ENCODE measurements at places on chromosomes 6 and 20.

DNA sequence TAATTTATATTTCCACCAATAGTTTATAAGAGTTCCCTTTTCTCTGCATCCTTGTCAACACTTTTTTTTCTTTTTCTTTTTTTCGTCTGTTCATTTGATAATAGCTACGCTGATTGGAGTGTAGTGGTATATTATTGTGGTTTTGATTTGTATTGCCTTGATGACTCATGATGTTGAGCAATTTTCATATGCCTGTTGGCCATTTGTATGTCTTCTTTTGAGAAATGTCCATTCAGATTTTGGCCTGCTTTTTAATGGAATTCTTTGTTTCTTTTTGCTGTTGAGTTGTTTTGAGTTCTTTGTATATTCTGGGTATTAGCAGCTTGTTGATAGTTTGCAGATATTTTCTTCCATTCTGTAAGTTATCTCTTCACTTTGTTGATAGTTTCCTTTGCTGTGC is 773.4 kb downstream of the KIF16B start:
- no peak for DNase-seq

DNA sequence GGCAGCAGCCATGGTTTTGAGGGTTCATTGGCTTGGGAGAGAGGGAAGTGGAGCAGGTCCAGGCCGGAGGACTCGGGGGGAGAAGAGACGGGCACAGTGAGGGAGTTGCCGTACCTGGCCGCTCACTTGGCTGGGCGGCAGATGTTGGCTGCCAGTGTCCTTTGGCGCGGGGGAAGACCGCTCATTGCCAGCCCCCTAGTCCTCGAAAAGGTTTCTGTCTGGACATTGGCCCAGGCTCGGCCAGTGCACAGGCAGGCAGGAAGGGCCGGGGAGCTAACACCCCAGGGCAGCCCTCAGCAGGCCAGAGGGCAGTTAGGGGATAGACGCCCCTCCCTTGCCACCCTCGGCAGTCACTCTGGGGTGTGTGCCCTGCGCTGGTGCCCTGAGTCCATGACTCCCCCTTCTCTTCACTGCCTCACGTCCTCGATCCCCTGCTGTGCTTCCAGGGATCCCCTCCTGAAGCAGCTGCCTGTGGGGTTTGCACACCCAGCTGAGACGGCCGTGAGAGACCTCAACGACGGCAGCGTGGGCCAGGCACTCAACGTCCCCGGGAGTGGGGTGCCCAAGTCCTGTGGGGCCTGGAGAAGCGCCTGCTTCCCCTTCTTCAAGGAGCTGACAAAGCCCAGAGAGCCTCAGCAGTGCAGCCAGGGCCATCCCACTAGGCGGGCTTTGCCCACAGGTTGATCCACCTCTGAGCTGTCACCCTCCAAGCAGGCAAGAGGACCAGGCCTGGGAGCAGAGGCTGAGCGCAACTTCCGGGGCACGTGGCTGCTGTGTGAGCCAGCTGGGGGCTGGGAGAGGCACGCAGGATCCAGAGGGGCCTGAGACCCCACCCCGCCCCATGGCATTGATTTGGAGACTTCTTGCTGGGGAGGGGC is 20.4 kb downstream of the RBM38 start:
- DNase-seq, result no peak

DNA sequence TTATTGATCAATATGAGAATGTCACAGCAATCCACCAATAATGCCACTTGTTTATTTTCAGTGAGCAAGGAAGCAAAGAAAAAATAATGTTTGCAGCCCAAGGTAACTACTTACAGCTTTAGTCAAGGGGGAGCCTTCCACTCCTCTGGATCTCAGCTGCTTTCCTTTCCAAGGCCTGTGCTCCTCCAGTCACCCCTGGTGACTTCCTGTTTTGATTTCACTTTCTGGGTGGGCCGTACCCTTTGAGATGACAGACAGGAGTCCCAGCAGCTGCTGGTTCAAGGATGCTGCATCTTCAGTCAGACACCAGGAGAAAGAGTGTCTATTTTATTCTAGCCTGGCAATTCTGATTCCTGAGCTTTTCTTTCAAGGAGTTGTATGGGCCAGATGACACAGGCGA is 5.6 kb upstream of the VNN2 start:
- DNase-seq, result no peak

- DNase-seq, result no peak
These were observed 52.3 kb downstream of the SLC22A3 start for GRCh38 chr6:160400446-160400845.

DNA sequence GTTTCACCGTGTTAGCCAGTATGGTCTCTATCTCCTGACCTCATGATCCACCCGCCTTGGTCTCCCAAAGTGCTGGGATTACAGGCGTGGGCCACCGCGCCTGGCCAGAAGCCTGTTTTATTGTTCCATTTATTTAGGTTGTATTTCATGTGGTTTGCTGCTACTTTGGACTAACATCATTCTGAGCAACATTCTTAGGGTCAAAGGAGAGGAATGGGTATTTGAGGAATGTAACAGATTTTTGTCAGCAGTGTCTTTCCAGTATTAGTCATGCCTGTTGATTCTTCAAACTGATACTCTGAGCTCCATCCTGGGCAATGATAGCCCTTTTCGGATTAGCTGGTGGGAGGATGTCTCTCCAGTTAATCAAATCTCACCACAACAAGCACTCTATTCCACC is 213.0 kb upstream of the CITED2 start:
- no peak for DNase-seq

- DNase-seq, result no peak
These were observed 1.5 kb upstream of the COL9A3 start for GRCh38 chr20:62815066-62815991.

- no peak for DNase-seq
These were observed 18.2 kb downstream of the NOL7 start for GRCh38 chr6:13633343-13633742.

GRCh38 chr20:61953037-61954021 is 112.4 kb downstream of the TAF4 start:
- DNase-seq, result no peak

- no peak for DNase-seq
These were observed 750.0 kb downstream of the TBC1D32 start for GRCh38 chr6:120584111-120584760.
